ENCODE measurements at places on chromosomes 1 and 21.

GRCh38 chr1:5993556-5994491 is 1.6 kb upstream of the NPHP4 start:
- no peak for DNase-seq

DNA sequence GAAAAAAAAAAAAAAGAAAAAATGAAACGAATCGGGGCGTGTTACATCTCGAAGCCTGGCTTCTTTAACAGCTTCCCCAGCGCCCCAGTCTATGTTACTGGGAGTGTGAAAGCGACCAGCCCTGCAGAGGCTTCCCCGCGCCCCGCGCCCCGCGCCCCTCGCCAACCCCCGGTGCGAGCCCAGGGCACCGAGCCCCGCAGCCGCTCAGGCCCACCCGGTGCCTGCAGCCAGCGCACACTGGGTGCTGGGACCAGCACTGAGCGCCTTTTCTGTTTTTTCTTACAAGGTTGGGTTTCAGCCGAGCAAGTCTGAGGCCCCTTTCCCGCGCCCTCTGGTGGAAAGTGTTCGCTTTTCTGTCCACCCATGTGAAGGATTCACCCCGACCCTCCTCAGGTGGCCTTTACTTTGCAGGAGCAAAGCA is 42.1 kb upstream of the ZNF496 start:
- DNase-seq, result peak; percentile 67

DNA sequence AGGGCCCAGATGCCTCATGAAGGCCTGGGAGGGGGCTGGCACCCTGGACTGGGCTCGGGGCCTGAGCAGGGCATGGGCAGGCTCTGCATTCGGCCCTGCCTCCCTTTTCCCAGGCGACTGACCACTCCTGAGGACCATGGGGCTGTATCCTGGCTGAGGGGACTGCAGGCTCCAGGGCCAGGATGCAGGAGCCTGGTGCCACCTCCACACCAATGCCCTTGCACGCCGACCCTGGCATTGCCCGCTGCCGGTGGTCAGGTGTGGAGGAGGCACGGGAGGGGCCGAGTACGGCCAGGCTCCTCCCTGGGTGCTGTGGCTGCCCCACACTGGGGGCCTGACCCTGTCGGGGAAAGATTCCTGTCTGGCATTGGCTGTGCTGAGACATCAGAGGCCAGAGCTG is 128.9 kb downstream of the SIK1 start:
- DNase-seq, result no peak

GRCh38 chr1:220045356-220046051 is 801 bp downstream of the EPRS1 start:
- no peak for DNase-seq
